ENCODE measurements at places on chromosomes 6 and 20. TPM values are rescaled to one million over a fixed set of nuclear protein-coding genes. Genes with fewer than 3 reads are reported as not detected.

DNA sequence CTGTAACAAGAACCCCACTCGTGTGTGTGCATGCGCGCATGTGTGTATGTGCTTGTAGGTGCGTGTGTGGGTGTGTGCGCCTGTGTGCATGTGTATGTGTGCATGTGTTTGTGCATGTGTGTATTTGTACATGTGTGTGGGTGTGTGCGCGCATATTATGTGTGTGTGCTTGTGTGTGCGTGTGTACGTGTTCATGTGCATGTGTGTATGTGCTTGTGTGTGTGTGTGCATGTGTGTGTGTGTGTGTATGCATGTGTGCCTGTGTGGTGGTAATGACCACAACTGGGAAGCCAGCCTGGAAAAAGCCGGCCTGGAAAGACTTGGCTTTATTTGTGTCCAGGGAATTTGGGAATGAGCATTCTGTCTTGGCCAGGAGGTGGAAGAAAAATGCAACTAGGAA lies 157.5 kb downstream of the PAX1 start:
- no peak for DNase-seq

DNA sequence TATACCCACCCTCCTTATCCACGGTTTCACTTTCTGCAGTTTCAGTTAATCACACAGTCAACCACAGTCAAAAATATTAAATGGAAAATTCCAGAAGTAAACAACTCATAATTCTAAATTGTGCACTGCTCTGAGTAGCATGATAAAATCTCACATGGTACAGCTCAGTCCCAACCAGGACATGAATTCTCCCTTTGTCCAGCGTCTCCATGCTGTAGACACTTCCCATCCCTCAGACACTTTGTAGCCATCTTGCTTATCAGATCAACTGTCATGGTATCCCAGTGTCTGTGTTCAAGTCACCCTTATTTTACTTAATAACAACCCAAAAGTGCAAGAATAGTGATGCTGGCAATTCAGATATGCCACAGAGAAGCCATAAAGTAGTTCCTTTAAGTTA lies 94.7 kb downstream of the PDE10A start:
- no peak for DNase-seq

DNA sequence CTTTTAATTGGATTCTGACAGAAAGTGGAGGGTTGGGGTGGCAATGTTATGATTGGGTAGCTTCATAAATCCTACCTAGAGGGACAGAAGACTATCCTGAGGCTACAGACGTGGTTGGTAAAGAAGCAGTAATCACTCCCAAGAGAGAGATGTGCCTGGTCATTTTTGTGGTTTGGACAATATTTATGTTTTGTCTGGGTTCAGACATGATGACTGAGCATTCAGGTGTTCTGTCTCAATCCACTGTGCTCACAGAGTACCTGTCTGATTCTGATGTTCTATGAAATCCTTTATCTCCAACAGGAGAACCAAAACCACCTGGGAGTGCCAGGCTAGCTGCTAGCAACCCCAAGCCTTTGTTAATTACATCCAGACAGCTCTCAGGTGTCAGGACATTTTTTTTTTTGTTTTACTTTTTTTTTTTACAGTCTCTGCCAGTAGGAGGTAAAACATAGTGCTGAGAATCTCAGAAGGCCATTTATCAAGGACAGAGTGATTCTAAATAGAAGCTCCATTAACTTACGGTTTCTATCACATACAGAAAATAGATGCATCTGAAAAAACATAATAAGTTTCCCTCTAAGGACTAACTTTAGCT lies 1.6 kb upstream of the HLA-DQA1 start:
- DNase-seq = no peak

DNA sequence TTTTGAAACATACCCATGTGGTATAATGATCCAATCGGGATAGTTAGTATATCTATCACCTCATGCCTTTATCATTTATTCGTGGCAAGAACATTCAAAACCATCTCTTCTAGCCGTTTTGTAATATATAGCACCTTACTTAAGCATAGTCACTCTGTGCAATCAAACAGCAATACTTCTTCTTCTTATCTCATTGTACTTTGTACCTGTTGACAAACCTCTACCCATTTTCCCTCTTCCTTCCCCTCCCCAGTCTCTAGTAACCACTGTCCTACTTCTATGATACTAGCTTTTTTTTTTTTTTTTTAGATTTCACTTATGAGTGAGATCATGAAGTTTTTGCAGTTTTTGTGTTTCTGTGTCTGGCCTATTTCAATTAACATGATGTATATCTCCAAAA lies 296.7 kb downstream of the EYS start:
- DNase-seq = no peak

DNA sequence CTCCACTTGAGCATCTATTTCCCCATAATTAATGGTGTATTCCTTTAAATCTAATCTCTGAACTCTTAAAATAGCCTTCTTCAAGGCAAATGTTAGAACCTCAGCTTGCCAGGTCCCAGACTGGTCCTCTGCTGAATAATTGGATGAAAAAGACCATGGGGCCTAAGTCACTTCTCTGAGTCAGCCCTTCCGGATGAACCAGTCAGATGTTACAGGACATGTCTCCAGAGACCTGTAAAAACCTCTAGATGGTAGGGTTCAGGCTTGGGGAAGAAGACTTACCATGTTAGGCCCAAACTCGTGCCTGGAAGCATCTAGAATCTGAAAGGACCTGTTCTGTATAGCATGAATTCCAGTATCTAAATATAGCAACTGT lies 97.3 kb downstream of the CDKAL1 start:
- no peak for DNase-seq

DNA sequence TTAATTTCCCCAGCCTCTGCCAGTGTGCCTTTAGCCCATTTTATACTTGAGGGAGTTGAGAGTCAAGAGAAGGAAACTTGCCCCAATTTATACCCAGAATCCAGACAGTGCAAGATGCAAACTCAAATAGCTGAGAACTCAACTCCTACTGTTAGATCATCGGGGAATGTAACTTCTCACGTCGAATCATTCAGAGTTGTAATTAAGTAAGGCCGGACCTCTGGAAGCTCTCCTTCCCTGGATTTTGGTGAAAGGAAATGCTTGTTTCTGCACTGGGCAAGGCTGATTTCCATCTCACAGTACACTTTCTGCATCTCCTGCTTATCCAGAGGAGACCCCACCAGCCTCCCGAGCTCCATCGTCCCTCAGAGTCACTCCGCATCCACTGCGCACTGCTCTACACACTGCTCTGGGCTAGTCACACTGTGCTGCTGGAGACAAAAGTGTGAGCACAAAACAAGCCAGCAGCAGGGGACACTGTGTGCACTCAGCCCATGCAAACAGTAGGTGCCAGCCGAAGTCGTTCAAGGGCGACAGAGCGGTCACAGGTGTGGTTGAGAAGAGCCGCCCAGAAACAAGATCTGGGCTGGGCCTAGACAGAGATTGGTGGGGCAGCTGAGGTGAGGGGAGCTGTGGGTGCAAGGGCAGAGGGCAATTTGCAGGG lies 150.4 kb upstream of the QKI start:
- DNase-seq = no peak

DNA sequence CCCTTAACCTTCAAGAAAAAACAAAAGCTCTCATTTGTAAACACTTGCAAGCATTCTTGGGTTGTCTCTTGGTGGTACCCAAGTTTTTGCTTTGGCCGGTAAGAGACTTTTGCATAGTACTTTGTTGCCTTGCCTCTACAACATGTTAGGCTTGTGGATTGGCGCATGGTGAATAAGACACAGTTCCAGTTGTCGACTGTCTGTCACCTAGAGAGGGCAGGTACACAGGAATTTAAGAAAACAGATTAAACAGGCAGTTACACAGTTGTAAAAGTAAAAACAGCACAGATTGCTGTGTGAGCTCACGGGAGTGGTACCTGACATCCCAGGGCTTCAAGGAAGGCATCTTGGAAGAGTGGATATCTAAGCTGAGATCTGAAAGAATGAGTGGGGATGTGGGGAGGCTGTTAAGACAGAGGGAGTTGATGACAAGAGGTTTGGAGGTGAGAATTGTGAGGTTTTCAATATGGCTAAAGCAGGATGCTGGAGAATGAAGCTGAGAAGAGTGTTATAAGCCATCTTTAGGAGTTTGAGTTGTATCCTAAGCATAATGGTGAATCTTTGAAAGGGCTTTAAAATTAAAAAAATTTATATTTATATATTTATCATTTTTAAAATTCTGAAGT lies 19.2 kb downstream of the UTRN start:
- DNase-seq = no peak

DNA sequence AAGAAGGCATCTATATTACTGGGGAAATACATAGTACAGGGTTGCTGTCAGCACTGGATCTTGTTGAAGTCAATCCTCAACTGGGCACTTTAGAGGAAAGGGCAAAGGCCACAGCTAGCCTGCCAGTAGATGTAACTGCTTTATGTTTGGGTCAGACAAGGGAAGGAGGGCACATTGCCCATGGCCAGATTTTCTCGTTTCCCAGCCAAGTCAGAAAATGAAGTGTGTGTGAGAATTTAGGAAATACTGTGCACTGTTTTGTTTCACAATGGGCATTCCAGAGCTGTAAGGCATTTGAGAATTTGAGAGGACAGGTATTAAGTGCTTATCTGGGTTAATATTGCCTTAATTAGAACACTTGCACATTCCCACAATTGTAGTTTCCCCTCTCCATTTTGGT lies 183.9 kb upstream of the MCHR2 start:
- no peak for DNase-seq

DNA sequence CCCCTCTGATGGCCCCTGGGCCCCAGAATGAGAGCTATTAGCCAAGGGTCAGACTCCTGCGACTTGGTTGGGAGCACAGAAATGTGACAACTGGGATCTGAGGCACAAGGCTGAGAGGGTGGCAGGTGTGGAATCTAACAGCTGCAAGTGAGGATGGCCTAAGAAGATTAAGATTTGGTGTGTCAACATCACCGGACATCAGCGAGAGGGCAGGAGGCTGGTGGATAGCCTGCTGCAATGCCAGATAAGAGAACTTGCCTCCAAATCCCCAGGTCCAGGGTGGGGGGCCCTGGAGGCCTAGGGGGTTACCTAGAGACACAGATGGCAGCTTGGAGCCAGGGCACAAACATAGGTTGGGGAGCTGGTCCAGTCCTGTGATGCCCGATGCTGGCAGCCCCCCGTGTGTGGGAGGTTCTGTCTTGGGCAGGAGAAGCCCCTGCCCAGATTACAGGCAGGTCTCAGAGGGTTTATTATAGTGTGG lies 155.8 kb downstream of the GRM4 start:
- DNase-seq = no peak

DNA sequence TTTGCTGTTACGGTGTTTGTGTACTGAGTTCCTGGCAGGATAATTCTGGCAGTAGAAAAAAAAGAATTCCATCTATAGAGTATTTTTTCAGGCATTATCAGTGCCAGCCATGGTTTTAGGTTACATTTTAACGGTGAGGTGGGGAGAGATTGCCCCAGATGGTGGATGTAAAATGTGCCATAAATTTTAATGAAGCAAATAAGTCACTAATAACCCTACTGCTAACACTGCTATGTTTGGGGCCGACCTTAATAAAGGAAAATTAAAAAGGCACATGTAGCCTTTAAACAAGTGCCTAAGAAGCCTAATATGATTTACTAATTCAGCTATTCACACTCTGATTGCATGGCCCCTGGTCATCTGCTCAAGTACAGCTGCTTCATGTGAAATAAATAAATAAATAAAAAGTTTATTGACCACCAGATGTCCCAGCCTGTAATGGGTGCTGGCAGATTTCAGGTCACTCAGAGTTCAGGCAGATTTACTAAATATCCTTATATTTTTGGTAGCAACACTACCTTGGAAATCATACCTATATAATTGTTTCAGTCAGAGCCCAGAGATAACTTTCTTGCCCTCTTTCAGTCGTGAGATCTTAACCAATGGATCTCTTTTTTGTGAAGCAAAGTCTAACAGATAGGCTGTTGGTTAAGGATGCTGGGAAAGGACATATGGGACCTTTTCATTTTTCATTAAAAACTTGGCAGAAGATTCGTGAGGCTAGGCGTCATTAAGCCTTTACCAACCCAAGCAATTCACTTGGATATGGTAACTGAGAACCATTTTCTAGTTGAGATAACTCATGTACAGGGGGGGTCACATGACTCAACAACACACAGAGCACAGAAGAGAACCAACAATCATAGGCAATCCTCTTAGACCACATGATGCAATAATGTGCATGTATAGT lies 495.0 kb upstream of the NRSN1 start:
- DNase-seq = no peak

DNA sequence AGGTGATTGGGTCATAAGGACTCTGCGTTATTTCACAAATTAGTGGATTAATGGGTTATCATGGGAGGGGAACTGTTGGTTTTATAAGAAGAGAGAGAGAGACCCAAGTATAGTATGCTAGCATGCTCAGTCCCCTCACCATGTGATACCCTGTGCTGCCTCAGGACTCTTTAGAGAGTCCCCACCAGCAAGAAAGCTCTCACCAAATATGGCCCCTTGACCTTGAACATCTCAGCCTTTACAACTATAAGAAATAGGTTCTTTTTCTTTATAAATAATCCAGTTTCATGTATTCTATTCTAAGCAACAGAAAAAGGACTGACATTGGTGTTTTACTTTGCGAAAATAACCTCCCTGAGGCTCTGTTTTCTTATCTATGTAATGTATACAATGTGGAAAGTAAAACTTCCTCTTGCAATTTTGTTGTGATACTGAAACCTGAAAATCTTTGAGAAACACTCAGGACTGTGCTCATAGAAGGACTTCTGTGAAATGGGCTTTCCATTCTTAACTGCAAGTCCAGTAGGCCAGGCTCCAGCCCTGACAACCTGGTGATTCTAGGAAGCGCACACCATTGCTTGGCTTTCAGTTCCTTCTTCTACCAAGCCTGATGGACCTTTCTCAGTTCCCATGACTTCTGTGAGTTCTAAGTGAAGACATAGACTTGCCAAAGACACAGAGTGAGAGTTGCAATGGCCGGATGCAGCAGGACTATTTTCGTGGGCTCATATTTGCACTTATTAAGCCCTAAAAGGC lies 21.9 kb downstream of the SIRPD start:
- DNase-seq = peak; percentile 58

GRCh38 chr6:166440106-166440505 lies 57.4 kb upstream of the MPC1 start:
- no peak for DNase-seq

DNA sequence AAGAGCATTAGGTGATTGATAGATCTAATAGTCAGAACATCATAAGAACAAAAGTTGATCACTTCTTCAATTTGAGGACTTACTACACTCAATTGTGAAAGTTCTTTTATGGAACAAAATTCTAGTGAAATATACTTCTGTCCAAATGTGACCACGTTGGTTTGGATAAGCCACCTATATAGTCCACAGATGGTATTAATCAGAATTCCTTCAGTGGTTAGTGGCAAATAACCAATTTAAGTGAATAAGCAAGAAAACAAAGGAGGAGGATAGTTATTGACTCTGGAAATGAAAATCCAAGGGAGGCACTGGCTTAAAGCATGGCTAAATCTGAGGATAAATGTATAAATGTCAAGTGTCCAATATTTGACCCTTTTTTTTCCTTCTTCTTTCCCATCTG lies 268.5 kb upstream of the MARCKS start:
- no peak for DNase-seq

Gene ZNF76
- total RNA-seq = 59.5 TPM
